ENCODE measurements at places on chromosomes 2 and 18.

- no peak for DNase-seq
These were observed 183.8 kb downstream of the MYCN start for GRCh38 chr2:16123856-16124780.

DNA sequence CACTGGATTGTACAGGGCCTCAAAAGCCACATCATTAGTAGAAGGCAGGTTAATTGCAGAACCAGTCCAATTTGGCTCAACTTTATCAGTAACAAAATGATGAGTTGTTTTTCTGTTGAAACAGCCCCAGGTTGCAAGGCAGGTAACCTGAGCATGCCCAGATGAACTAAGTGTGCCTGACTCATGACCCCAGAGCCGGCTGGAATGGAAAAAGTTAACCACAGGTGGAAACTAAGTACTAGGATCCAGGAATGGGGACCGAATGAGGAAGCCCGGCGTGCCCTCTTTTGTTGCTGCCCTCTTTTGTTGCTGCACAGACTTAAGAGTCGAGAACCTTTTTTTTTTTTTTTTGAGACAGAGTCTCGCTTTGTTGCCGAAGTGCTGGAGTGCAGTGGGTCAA, 79.5 kb upstream of the YWHAQ start:
- DNase-seq = no peak

DNA sequence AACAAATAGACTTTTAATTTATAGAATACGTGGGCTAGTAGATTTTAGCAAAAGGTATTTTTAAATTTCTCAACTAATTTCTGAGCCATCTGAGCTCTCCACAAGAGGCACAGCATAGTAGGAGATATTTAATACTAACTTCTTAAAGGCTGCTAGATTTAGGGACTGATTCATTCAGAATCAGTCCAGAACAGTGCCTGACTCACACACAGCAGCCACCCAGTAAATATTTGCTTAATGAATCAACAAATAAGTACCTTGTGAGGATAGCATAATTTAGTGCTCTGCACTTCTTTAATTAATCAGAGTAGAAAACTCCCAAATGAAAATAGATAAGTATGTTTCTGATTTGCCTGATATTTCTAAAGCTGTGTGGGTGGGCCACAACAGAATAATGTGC, 35.6 kb upstream of the SYT4 start:
- DNase-seq = no peak

- no peak for DNase-seq
These were observed 1123.7 kb downstream of the TDRD15 start for GRCh38 chr2:22247466-22247865.

GRCh38 chr18:32717126-32717525, 55.7 kb downstream of the KLHL14 start:
- DNase-seq = no peak

GRCh38 chr2:239577935-239578334, 177.1 kb upstream of the HDAC4 start:
- DNase-seq = no peak

- DNase-seq = no peak
These were observed 18.7 kb downstream of the SH3BP4 start for GRCh38 chr2:234970477-234970882.

DNA sequence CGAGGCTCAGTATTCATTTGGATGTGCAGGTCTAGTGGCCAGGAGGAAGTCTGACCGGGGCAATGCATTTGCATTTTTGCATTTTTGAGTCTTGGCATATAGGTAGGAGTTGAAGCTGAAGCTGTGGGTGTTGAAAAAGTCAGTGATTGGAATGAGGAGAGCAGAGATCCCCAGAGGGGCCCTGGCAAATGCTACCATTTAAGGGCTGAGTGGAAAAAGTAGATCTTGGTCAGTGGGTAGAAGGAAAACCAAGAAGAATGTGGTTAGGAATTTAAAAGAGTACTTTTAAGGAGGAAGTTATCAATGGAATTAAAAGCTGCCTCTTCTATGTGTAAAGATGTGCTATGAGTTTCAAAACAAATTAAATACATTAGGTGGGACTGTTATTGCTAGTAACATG, 143.0 kb downstream of the ZEB2 start:
- DNase-seq = no peak

GRCh38 chr18:8839281-8839680, 133.9 kb downstream of the MTCL1 start:
- DNase-seq = no peak

GRCh38 chr18:9494778-9495331, 19.5 kb downstream of the RALBP1 start:
- DNase-seq = no peak

GRCh38 chr2:54259413-54260240, 3.6 kb upstream of the TSPYL6 start:
- no peak for DNase-seq

- no peak for DNase-seq
These were observed 11.3 kb upstream of the VRK2 start for GRCh38 chr2:58035352-58035751.
